Stimulated activated CD4-positive, alpha-beta T cell treated with anti-CD3 and anti-CD28 coated beads, Interleukin-1b, Interleukin-23, amount 100 ng/mL, for 24 hours (primary cell): ENCODE measurements at places on chromosomes 6 and 20.

GRCh38 chr6:129500958-129501739 is 208.8 kb downstream of the ARHGAP18 start:
- no peak for DNase-seq

GRCh38 chr6:126383203-126383602 is 43.3 kb downstream of the CENPW start:
- no peak for DNase-seq

DNA sequence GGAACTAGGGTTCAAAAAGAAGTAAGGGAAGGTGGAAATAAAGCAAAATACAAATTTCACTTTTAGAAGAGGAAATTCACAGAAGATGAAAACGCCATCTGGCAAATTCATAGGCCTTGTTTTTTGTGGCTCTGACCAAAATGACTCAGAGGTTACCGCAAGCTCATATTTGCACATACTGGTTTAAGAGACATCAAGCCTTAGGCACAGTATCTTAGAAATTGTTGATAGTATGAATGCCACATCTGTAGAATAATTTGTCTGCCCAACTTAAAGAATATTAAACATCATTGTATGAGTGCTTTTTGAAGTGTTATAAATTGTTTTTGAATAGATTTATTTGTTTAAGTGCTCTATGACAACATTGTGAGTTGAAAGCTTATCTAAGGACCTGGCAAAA is 10.6 kb downstream of the TAAR1 start:
- no peak for DNase-seq

GRCh38 chr20:4190792-4191519 is 175.6 kb upstream of the RNF24 start:
- no peak for DNase-seq
